K562 (cell line): ENCODE measurements at places on chromosomes 1 and 21. TPM values are rescaled to one million over a fixed set of nuclear protein-coding genes. Genes with fewer than 3 reads are reported as not detected.

Gene PARP1
- 272 and 273 TPM in 2 replicates for polyA plus RNA-seq

Gene DYNLT4
- not detected in 2 replicates for polyA plus RNA-seq

- no peak for DNase-seq
These were observed 34.8 kb upstream of the IKBKE start for GRCh38 chr1:206435445-206435844.

GRCh38 chr1:1356796-1357401, 1.5 kb downstream of the MXRA8 start:
- DNase-seq, result no peak

GRCh38 chr21:34200288-34200905, 127.0 kb downstream of the MRPS6 start:
- DNase-seq, result no peak

- DNase-seq, result no peak
These were observed 577.0 kb downstream of the LMO4 start for GRCh38 chr1:87905651-87906050.
